ENCODE measurements at places on chromosomes 5 and 9. TPM values are rescaled to one million over a fixed set of nuclear protein-coding genes. Genes with fewer than 3 reads are reported as not detected.

SPATA31C1 gene
- not detected for polyA plus RNA-seq

GRCh38 chr5:6788439-6788838, 75.2 kb downstream of the TENT4A start:
- no peak for DNase-seq

TMC1 gene
- polyA plus RNA-seq: not detected

DNA sequence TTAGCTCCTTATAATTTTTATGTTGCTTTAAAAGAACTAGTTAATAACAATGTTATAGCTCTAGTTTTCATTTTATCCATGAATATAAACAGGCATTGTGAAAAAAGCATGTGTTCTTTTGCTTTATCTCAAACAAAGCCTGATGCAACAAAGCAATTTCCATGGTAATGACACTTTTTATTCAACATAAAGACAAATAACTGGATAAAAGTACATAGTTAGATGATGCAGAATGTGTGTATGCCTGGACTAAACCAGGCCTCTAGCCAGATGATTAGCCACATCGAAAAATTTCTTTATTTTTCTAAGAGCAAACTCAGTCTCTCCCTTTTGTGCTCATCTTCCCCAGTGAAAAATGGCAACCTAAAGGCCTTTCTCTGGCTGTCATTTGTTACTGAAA, 125.6 kb upstream of the TARS1 start:
- no peak for DNase-seq

GRCh38 chr9:87201351-87201751, 254.0 kb upstream of the GAS1 start:
- DNase-seq: no peak

DNA sequence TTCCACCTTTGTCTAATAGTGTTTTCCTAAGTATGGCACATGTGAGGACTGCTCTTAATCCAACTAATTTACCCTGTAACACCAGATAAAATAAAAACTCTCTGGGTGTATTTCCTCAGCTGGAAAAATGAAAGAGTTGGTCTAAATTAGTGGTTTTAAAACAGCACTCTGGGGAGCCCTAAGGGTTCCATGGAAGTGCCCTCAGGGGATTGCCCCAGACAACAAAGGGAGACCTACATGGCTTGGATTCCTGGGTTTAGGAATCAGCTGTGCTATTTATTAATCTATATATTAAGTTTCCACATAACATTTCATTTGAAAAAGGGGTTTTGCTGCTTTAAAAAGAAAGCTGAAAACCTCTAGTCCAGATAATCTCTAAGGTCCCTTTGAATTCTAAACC, 20.2 kb downstream of the ADAMTS6 start:
- DNase-seq: no peak

DNA sequence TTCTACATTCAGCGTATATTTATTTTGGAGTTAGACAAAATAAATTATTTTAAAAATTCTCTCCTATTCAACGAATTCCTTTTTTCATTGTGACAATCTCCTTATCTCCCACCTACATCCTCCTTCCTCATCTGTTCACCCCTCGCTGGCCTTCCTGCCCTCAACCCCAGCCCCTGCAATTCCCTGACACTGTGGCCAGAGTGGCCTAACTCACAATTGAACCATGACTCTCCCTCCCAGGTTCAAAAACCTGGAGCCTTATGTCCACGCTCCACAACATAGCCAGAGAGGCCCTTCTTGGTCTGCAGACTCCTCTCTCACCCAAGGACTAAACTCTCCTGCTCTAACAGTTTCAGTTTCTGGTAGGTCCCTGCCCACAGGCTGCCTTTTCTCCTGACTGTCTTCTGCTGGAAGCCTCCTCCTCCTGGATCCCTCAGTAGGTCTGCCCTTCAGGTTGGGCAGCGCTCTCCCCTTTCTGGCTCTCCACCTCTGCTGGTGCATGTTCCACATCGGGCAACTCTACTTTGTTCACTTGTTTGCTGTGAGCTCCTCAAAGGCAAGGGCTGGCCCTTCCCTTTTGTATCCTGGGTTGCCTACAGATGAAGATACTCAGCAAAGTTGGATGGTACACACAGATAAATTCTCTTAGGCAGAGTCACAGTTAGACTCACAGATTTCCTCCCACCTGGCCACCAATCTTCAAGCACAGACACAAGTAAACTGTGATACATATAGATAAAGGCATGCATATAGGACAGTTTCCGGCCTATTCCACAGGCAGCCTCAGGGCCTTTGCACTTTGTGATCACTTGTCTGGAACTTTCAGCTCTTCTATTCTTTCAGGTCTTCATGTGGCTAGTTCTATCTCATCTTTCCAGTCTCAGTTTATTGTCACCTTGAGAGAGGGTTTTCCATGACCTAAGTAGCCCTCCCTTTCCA, 19.8 kb upstream of the MYORG start:
- DNase-seq: no peak

SAXO1 gene
- polyA plus RNA-seq: 0.03 TPM

F12 gene
- 0.80 TPM for polyA plus RNA-seq

GRCh38 chr9:9585920-9586319, 1026.9 kb downstream of the PTPRD start:
- DNase-seq: no peak

RANBP17 gene
- 14.7 TPM for polyA plus RNA-seq

CKMT2 gene
- 109 TPM for polyA plus RNA-seq

DNA sequence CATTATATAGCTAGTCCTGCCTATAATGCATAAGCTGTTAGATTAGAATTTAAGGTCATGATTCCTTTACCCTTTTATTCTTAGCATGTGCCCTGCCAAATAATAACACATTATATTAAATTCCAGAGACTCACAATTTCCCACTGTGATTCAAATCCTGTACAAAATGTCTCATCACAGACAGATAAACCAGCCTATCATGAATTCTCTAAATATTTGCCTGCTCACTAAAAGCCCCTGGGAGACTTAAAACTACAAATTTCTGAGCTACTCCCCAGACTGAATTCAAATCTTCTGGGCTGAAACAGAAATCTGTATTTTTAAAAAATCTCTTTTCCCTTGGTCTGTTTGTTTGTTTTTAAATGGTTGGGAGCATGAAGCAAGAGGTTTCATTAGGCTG, 32.7 kb downstream of the GAPT start:
- DNase-seq: no peak

- DNase-seq: no peak
Observed at GRCh38 chr5:175750511-175750931, 92.7 kb downstream of the HRH2 start.

DNA sequence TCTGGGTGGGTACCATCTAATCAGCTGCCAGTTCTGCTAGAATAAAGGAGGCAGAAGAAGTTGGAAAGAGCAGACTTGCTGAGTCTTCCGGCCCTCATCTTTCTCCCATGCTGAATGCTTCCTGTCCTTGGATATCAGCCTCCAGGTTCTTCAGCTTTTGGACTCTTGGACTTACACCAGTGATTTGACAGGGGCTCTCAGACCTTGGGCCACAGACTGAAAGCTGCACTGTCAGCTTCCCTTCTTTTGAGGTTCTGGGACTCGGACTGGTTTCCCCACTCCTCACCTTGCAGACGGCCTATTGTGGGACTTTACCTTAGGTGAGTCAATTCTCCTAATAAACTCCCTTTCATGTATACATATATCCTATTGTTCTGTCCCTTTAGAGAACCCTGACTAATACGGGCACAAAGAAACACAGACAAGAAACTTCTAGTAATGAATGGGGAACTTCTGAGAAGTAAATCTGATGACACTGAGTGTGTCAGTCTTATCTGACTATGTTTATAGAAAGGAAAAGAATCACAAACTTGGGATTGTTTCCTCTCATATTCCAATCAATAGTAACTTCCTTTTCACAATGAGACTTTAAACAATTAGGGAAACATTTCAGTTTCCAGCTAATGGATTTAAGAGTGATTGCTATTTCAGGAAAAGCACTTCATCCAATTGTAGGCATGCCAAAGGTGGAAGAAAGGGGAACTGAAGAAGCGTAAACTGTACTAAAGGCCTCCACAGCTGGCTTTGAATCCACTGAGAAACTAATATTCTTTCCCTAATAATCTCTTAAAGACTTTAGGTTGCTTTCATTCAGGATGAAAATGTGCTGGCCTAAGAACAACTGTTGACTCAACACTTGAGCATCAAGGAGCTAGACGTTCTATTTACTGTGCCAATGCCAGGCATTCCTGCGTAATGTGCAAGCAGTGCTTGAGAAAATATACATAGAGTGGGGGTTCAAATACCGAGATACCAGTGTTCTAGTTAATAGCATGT, 127.9 kb upstream of the PTGER4 start:
- DNase-seq: no peak

CTXN3 gene
- polyA plus RNA-seq: not detected

NIPAL4 gene
- polyA plus RNA-seq: not detected

DNA sequence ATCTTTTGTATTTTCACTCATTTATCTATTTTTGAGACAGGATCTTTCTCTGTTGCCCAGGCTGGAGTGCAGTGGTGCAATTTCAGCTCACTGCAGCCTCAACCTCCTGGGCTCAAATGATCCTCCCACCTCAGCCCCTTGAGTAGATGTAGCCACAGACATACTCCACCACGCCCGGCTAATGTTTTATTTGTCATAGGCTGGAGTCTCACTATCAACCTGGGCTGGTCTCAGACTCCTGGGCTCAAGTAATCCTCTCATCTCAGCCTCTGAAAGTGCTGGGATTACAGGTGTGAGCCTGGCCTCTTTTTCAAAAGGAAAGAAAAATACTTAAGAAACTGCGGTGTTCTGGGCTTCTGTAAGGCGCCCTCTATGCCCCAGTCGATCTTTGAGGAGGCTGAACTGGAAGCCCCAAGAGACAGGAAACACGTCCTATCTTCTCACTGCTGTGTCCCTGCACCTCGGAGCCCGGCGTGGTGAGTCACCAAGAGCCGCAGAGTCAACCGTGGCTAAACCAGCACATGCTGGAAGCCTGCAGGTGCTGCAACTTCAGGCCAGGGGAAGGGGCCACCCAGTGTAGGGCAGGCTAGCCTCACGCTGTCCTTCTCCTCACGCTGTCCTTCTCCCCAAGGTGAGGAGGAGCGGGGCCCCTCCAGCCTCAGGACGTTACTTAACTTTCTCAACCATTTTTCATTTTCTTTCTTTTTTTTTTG, 15.2 kb upstream of the LHX3 start:
- DNase-seq: peak; percentile 63

DNA sequence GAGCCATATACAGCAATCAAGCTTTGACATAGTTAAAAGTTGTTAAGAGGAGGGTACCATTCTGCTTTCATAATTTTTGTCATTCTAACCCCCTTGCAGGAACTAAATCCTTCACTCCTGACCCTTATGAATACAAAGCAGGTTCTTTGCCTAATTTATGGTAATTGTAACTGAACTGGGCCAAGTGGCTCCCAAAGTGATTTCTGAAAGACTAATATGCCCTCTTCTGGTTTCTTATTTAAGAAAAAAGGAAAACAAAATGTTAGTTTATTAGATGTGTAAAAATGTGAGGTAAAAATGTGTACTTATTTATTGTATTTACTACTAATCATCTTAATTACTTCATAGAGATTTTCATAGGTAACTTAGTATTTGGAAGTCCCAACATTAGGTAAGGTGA, 268.5 kb downstream of the BNC2 start:
- DNase-seq: no peak

DNA sequence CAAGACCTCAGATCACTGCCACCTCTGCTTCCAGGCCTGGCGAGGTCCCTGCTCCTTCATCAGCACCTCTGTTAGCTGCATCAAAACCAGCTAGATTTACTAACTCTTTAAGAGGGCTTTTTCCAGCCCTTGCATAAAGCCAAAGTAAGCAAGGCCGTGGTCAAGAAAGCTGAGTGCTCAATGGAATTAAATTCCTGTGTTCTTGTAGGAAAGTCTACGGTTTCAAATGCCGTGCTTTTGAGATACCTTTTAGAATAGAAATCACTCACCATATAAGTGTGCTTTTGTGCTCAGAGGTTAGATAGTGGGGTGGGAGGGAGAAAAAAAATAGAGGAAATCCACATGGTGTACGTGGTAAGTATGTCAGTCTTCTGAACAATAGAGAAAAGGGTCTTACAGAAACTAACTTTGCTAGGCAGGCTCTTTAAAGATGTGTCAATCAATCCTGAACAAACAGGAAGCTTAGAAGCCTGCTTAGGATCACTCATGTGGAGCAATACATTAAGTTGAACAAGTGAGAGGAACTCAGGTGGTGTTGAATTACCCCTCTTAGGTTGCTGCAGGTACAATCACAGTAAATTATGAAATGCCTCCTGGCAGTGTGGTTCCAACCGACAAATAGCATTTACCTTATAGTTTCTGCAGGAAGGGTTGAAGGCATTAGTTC, 79.7 kb downstream of the SEMA6A start:
- DNase-seq: no peak

DNA sequence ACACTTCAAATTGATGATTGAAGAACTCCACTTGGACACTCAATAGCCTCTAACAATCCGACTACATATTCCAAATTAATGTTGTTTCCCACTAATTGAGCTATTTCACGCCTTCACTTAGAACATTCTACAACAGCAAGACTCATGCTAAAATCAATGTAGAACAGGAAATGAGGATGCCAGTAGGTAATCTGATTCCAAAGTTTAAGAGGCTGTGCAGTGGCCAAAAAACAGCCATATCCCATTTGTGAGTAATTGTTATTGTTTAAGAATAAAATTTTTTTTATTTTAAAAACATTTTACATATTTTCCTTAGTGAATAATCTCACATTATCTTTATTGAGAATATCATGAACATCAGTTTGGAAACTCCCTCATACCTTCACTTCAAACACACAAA, 35.7 kb upstream of the GHR start:
- no peak for DNase-seq

GRCh38 chr9:129698254-129698757, 32.9 kb downstream of the PRRX2 start:
- no peak for DNase-seq

GRCh38 chr5:53917095-53917494, 356.7 kb downstream of the NDUFS4 start:
- no peak for DNase-seq

HAVCR1 gene
- polyA plus RNA-seq: 0.07 TPM

HMGCR gene
- polyA plus RNA-seq: 7.0 TPM

GRCh38 chr9:36659500-36659899, 86.8 kb downstream of the MELK start:
- DNase-seq: no peak

DNA sequence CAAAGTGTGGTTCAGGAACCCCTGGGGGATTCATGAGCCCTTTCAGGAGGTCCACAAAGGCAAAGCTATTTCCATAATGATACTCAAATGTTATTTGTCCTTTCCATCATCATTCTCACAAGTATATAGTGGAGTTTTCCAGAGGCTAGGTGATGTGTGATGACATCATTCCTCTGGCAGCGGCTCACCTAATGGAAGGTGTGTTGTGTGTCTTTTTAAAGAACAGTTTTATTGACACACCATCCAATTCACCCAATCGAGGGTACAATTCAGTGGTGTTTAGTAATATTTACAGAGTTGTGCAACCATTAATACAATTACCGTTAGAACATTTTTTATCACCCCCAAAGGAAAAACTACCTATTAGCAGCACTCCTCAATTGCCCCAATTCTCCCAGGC, 9.7 kb downstream of the NANS start:
- DNase-seq: no peak

DNA sequence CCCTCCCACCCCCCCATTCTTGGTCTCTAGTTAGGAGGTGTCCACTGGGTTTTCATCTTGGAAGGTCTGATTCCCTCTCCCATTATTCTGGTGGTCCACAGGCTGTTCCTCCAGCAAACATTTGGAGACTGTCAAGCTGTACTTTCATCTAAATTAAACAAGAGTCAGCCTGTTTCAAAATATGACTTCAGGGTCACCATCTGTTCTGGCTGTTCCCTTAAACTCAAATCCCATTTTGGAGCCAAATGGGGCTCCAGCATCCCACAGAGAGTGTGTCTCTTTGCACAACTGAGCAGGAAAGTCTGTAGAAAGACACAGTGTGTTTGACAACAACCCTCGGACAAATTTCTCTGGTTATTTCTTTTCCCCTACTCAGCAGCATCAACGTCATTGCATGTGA, 20.5 kb downstream of the COL15A1 start:
- no peak for DNase-seq

GRCh38 chr5:83184534-83184933, 107.2 kb downstream of the XRCC4 start:
- no peak for DNase-seq

SMIM15 gene
- polyA plus RNA-seq: 83.9 TPM
